ENCODE measurements at places on chromosomes 4 and X.

DNA sequence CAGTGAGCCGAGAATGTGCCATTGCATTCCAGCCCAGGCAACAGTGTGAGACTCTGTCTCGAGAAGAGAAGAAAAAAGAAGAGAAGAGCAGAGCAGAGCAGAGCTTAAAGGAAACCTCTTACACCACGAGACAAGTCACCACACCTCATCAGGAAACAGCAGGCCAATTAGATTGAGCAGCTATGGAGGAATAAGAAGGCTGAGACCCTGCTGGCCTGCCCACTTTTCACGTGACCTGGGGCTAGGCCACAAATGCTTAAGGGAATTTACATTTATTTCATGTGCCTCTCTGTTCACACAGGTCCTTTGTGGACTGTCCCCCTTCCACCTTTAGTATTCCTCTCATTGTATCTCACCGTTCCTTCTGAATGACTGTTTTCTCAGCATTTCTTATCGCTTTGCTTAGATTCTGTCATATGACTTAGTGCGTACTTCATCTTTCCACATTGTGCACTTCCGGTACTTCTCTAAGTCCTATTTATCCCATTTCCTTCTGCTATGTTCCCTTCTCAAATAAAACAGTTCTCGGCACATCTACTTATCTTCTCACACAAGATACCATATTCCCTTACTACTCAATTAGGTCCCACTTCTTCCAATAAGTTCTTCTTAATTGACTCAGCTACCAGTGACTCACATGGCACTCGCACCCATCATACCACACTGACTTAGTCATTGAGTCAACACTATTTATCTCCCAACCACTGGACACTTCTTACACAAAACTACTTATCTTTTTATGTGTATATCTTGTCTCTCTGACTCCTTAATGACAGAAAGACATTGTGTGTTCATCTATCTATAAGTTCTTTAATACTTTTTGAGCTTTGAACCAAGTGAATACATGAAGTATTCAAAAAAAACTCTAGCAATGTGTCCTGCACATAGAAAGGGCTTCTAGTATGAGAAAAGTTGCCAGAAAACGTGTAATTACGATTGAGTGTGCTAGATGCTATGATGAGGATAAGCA lies 11.0 kb downstream of the CUL4B start:
- DNase-seq, result no peak

DNA sequence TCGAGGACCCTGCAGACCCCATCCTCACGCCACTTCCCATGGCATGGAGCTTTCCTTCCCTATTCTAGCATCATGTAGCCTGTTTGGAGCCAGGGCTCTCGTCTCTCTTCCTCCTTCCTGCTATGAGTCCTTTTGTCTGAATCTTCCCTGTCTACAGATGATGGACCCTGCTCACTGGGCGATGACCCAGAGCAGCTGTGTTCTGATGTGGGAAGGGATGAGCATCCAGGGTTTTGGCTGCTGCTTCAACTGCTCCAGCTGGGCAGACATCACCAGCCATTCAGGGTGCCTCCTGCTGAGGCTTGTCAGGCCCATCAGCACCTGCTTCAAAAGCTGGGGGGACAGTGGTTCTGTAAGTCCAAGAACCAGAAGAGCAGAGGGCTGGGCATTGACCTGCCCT lies 3.2 kb upstream of the CCKAR start:
- no peak for DNase-seq

DNA sequence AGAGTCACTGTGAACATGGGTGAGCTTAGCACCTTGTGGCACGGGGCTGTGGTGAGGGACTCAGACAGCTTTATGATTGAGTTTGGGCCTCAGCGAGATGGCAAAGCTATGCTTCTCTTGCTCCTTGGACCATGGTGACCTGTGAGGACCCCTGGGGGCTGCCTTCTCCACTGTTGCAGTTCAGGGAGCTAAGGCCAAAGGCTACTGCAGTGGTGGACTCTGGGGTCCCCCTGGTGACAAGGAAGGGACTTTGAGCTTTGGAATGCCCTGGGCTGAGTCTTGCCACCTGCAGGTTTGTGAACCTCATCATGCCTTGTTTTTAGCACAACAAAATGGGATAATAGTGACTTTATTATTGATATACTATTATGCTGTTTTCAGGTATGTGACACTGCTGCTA lies 36.5 kb downstream of the TBL1X start:
- no peak for DNase-seq

- no peak for DNase-seq
Observed at GRCh38 chrX:38110231-38110630, 103.9 kb downstream of the SYTL5 start.

DNA sequence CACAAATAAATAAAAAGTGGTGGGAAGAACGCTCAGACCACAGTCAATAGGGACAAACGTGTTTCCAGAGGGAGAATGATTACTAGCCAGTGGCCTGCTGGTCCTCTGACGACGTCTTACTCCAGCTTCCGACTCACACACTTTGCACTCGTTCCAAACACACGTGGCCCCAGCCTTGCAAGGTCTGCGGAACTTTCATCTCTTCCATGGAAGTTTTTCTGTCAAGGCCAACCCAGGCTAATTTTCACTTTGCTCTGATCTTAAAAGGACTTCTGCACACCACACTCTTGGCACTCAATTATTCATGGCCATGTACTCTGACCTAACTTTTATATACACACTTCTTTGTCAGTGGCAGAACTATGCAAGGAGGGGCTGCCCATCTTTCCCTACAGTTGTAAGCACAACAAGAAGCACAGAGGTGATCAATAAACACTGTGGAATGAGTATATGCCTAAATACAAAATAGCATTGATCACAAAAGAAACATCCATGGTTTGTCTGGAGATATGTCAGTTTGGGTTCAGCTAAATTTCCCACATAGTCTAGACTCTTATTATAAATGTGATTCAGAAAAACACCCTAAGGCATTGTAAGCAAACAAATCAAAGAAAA lies 69.4 kb downstream of the STX18 start:
- no peak for DNase-seq

DNA sequence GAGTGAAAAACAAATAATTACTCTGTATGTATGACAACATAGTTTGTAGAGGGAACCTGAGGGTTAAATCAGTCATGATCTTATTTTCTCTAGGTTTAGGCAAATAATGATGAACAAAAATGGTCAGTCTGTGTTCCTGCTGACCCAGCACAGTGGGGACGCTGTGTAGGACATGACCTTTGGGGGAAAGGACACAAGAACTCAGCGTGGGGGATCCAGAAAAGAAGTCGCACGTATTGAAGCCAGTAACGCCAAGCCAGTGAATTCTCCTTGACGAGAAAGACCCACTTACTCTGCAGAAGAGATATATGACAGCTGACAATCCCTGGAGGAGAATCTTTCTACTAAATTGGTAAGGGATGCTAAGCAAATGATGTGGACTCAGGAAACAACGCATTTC lies 36.6 kb downstream of the HELT start:
- no peak for DNase-seq

DNA sequence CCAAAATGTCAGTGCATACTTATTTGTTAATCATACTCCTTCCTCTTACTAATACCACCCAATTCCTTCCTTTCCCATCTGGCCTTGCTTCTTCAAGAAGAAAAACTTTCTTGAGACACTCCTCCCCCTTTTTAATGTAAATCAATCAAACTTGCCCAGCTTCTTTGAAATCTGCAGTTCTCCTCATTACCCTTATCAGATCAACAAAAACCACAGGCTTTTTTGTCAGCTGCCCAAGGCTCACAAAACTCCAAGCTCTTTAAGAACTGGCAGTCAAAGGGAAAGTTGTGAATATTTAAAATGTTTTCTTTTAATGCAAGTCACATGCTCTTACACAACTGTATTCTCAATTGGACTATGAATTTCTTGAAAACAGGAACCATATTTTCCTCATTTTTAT lies 11.3 kb upstream of the MYOZ2 start:
- no peak for DNase-seq

DNA sequence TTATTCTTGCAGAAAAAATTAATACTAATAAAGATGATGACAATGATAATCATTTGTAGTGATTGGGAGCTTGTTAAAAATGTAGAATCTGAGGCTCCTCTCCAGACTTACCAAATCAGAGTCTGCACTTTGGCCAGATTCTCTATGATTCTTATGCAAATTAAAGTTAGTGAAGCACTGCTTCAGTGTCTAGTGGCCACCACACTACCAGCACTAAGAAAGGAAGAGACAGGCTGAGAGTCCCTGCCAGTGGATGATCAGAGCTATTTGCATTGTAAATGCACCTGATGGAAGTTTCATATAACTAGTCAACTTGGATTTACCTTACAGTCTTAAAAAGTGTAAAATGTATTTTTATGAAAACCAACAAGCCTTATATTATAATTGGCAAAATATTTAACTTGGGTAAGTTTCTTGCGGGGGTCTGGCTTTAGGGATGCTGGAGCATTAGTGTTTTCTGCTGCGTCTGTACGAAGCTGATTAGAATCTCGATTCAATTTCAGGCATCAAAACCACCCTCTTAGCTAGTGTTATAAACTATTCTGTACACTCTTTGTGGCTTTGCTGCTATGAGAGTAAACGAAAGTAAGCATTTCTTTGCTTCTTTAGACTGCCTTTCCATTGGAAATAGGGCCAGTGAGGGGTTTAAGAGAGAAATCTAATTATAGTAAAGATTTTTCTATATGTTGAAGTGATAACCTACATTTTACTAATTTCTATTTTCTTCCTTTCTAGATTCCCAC lies 114.1 kb downstream of the TLL1 start:
- no peak for DNase-seq

Data from stimulated activated CD8-positive, alpha-beta memory T cell treated with anti-CD3 and anti-CD28 coated beads, Interleukin-4, amount 100 ng/mL, for 1 hour (primary cell).